Myometrial cell (primary cell): ENCODE measurements at places on chromosomes 6 and 20. TPM values are rescaled to one million over a fixed set of nuclear protein-coding genes. Genes with fewer than 3 reads are reported as not detected.

Gene ZBTB12
- total RNA-seq, result 2.0 and 2.3 TPM in 2 replicates

Gene RAET1L
- not detected in 2 replicates for total RNA-seq

Gene SIGLEC1
- total RNA-seq, result not detected in 2 replicates

Gene ZC3H12D
- total RNA-seq, result under 0.01 TPM in 1 of 2 replicates, not detected in the other

Gene DEFB124
- total RNA-seq, result not detected in 2 replicates

Gene FERMT1
- 6.6 and 7.5 TPM in 2 replicates for total RNA-seq

Gene HDGFL1
- total RNA-seq, result not detected in 2 replicates

Gene MYL9
- 149 and 162 TPM in 2 replicates for total RNA-seq

Gene MOXD1
- total RNA-seq, result 24.2 and 31.2 TPM in 2 replicates

Gene MAN1A1
- total RNA-seq, result 31.4 and 41.6 TPM in 2 replicates

Gene ULBP3
- total RNA-seq, result 10.7 and 13.1 TPM in 2 replicates

Gene SLC22A3
- total RNA-seq, result not detected in 2 replicates

Gene PSMG4
- total RNA-seq, result 12.9 and 28.8 TPM in 2 replicates

Gene SGK2
- total RNA-seq, result 0.18 TPM in 1 of 2 replicates, not detected in the other

Gene DEFB132
- not detected in 2 replicates for total RNA-seq

Gene LY6G6F
- not detected in 2 replicates for total RNA-seq

Gene PLN
- total RNA-seq, result 0.58 and 1.6 TPM in 2 replicates
